ENCODE measurements at places on chromosomes 2 and 18.

DNA sequence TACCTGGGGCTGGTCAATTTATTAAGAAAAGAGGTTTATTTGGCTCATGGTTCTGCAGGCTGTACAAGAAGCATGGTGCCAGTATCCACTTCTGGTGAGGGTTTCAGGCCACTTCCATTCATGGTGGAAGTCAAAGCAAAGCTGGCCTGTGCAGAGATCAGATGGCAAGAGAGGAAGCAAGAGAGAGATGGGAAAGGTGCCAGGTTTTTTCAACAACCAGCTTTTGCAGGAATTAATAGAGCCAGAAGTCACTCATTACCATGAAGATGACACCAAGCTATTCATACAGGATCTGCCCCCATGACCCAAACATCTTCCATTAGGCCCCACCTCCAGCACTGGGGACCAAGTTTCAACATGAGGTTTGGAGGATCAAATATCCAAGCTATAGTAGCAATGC lies 56.8 kb upstream of the ST3GAL5 start:
- DNase-seq, result no peak

GRCh38 chr18:75269696-75270095 lies 59.1 kb downstream of the TSHZ1 start:
- no peak for DNase-seq

DNA sequence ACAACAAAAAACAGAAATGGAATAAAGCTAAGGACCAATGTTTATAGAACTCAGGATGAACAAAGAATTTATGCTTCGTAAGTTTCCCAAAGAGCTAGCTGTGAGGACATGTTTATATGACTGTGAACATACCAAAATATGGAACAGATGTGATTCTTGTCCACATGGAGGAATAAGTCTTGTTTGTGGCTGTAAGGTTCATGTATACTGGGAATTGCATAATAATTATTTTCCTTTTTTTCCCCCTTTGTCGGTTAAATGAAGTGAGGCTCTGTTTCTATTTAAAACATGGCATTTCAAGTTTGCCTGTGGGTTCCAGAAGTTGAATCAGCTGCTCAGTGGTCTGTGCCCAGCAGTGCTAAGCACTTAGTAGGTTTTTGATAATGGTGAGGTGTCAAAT lies 108.1 kb downstream of the FHOD3 start:
- no peak for DNase-seq

- DNase-seq, result no peak
These were observed 61.4 kb upstream of the KIF5C start for GRCh38 chr2:148813603-148814065.

GRCh38 chr2:189155795-189156194 lies 23.8 kb downstream of the COL5A2 start:
- no peak for DNase-seq

DNA sequence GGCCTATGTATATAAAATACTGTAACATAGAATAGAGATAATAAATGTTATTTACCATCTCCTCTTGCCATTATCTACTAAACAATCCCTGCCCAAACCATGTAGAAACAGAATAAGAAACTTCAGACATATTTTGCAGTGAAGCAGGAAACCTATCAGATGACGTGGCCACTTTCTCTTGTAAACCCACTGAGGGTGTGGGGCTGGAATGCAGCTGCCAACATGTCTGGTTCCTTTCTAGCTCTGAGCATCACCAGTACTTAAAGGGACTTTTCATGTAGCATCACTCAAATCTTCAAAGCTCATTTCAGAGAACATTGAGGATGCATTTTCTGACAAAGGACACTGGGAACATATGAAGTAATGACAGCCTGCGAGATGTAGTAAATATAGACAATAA lies 251.8 kb downstream of the LPIN1 start:
- DNase-seq, result no peak

- no peak for DNase-seq
These were observed 11.5 kb downstream of the LRRTM1 start for GRCh38 chr2:80293039-80293438.

DNA sequence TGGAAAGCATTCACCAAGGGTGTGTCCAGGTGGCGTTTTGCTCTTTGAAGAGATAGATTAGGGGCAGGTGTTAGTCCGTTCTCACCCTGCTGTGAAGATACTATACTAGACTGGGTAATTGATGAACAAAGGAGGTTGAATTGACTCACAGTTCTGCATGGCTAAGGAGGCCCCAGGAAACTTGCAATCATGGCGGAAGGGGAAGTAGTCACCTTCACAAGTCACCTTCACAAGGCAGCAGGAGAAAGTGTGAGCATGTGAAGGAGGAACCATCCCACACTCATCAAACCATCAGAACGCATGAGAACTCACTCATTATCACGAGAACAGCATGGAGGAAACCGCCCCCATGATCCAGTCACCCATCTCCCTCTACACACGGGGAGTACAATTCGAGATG lies 135.7 kb upstream of the NFATC1 start:
- DNase-seq, result no peak

GRCh38 chr18:61963705-61964104 lies 70.9 kb upstream of the RNF152 start:
- no peak for DNase-seq

GRCh38 chr18:36017232-36017631 lies 44.8 kb downstream of the RMP24 start:
- no peak for DNase-seq

Measured in HFF-Myc (cell line).